ENCODE measurements at places on chromosomes 4 and X.

- no peak for DNase-seq
Measured at GRCh38 chr4:61580721-61581377, 380.7 kb downstream of the ADGRL3 start.

DNA sequence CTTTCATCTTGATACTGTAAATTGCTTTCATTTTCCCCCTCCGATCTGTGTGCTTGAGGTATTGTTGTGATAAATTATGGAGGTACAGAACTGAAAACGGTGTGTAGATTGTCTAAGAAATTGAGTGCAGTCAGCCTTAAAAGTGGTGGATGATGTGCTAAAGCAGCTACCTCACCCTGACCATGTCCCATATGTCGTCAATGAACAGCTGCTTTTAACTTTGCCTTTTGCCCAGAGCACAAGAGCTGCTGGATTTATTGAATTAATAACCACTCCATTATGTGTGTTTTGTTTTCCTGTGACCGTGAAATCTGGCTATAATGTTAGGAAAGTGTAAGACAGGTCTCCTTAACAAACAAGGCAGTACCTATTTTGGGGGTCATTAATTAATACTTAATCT, 581.9 kb upstream of the PITX2 start:
- no peak for DNase-seq

GRCh38 chr4:23930750-23931488, 41.1 kb upstream of the PPARGC1A start:
- DNase-seq: no peak

DNA sequence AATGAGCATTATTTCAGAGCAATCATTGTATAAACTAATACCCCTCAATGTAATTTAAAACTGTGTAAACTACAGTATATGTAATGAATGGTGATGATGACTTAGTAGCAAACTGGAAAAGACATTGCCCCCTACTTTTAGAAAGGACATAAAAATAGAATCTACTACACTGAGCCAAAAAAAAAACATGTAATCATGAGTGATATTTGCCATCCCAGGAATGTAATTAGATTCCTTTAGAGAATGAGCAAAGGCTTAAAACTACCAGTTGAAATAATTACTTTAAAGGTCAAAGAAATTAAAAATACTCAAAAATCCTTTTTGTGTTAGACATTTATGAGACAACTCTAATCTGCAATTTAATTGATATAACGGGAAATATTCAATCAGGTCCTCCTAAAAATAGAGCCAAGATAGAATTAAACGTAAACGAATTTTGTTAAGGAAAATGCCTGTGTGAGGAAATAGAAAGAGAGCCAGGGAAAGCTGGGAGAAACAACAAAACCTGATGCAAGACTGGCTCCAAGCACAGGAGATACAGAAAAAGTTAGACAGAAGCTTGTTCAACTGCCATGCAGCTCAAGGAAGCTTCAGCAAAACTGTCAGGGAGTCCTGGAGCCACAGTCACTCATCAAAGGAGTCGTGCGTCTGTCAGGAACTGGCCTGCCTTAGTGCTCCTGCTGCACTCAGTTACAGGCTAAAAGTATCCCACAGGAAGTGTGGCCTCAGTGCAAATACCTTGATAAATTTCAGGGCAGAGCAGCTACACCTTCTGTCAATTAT, 655.7 kb upstream of the INTU start:
- no peak for DNase-seq

- no peak for DNase-seq
Measured at GRCh38 chr4:148061141-148061481, 329.2 kb downstream of the ARHGAP10 start.

Measured in CD4-positive, alpha-beta memory T cell (primary cell).